ENCODE measurements at places on chromosomes 5 and 9.

DNA sequence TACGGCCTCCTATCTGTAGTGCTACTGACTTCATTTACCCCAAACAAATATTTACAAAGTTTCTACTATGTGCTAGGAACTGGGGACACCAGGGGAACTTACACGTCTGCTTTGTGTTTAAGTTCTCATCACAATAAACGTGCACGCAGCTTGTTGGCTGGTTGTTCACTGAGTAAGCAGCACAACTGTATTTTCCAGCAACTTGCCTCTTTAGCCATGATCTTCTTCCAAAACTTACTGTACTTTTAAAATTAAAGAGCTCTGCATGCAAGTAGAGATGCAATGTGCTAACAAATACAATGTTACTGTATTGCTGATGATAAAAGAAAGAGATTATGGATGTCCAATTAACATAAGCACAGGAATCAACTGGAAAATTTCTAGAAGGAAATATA, 62.8 kb downstream of the RAPGEF1 start:
- DNase-seq, result no peak

DNA sequence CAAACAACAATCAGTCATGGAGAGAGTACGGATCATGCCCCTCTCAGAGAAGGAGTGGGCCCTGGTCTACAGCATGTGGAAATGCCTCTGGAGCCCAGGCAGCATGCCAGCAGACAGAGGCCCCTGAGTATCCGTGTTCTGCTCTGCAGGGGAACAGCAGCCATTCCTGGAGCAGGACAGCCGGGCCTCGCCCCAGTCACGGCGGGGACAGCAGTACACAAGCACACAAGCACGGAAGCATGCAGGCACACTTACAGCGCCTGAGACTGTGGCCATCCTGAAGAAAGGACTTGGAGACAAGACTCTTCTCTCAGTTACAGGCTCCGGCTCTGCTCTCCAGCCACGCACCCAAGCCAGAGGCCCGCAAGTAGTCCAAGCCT, 102.6 kb upstream of the ALDH1B1 start:
- no peak for DNase-seq

GRCh38 chr9:136656183-136656738, 6.5 kb upstream of the EGFL7 start:
- no peak for DNase-seq

DNA sequence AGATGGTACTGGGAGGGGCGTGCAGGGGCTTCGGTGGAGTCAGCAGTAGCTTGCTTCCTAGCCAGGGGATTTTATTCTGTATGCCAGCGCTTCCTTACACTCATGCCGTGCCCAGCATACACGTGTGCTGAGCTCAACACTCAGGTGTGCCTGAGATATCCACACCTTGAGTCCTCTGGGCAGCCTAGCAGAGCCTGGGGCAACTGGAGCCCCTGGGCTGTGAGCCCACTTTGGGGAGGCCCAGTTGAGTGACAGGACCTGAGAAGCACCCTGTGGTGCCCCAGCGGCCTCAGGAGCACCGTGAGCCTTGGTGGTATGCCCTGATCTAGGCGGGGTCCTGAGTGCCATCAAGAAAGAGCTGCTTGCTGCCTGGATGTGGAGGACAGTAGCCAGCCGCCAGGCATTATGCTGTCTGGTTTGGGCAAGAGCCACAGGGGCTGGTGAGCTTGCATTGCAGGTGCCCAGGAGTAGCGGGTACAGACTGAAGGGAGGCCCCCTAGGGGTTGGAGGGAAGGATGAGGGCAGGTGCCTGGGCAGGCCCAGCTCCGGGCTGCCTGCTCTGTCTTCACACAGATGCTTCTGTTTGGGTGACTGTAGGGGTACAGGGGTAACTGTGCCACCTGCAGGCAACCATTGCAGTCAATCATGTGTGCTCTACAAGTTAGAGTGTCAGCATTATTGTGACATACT, 42.9 kb downstream of the BNIP1 start:
- DNase-seq, result peak; percentile 15

DNA sequence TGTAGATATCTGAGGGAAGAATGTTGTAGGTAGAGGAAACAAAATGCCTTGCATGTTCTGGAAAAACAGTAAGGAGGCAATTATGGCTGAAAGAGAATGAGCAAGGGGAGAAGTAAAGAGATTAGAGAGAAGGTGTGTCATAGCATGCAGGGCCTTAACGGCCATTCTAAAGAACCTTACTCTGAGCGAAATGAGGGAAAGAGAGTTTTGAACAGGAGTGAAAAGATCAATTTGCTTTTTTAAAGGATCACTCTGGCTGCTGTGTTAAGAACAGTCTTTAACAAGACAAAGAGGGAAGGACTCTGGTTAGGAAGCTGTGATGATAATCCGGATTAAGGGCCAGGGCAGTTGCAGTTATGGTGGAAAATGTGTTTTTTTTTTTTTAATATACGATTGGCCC, 22.6 kb downstream of the PTBP3 start:
- DNase-seq, result no peak

GRCh38 chr5:65150599-65151304, 331.0 kb downstream of the ADAMTS6 start:
- DNase-seq, result no peak

DNA sequence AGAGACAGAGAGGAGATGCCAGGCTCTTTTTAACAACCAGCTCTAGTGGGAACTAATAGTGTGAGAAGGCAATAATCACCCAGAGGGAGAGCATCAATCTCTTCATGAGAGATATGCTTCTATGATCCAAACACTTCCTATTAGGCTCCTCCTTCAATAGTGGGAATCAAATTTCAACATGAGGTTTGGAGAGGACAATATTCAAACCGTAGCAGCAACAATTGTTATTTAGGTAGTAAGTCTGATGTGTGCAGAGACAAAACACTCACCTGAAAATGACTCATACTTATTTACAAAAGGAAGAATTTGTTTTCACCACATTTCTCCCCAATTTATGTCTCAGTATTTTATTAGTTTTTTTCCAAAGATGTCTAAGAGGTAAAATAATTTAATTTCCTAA, 144.3 kb downstream of the ST8SIA4 start:
- no peak for DNase-seq
